ENCODE measurements at places on chromosomes 6 and 20. TPM values are rescaled to one million over a fixed set of nuclear protein-coding genes. Genes with fewer than 3 reads are reported as not detected.

The SNAP25 gene
- total RNA-seq = 0.43 TPM

The ZC3H12D gene
- total RNA-seq = 1.5 TPM

The ENPP1 gene
- total RNA-seq = 4.5 TPM

The TBXT gene
- not detected for total RNA-seq

The VWA7 gene
- not detected for total RNA-seq

The CHMP4B gene
- 42.8 TPM for total RNA-seq

The SLC2A10 gene
- total RNA-seq = 13.1 TPM

The MAD2L1BP gene
- 15.0 TPM for total RNA-seq

The FAM217A gene
- not detected for total RNA-seq

The MOXD1 gene
- 0.75 TPM for total RNA-seq

The ROS1 gene
- not detected for total RNA-seq

The CD93 gene
- 206 TPM for total RNA-seq

The FAM209B gene
- not detected for total RNA-seq

The HMGCLL1 gene
- 0.21 TPM for total RNA-seq

The ETV7 gene
- not detected for total RNA-seq

The EPPIN gene
- total RNA-seq = not detected

Data from ascending aorta (tissue), 2 donors.